Fibroblast of the aortic adventitia (primary cell): ENCODE measurements at places on chromosomes 5 and 9. TPM values are rescaled to one million over a fixed set of nuclear protein-coding genes. Genes with fewer than 3 reads are reported as not detected.
A peak's percentile ranks its signal among the peaks of the same experiment; 100 is the strongest.

MEIKIN gene
- not detected in 2 replicates for total RNA-seq

FNBP1 gene
- 44.4 and 57.9 TPM in 2 replicates for total RNA-seq

HTR1A gene
- total RNA-seq: not detected in 2 replicates

DNA sequence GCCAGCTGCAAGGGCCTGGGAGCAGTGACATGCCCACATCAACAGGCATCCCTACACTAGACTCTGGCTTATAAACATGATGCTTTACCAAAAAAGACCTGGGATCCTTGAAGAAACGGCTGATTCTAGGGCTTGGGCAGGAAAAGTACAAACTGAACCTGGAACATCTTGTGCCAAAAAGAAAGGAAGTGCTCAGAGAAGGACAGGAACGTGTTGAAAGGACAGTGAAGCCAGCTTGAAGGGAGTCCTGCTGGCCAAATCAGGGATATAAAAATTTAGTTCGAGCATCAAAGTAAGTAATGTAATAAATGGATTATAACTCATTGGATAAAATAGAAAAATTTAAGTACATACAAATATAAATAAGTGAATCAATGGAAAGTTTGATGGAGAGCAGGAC, 58.1 kb downstream of the ALDH7A1 start:
- no peak for DNase-seq

DNA sequence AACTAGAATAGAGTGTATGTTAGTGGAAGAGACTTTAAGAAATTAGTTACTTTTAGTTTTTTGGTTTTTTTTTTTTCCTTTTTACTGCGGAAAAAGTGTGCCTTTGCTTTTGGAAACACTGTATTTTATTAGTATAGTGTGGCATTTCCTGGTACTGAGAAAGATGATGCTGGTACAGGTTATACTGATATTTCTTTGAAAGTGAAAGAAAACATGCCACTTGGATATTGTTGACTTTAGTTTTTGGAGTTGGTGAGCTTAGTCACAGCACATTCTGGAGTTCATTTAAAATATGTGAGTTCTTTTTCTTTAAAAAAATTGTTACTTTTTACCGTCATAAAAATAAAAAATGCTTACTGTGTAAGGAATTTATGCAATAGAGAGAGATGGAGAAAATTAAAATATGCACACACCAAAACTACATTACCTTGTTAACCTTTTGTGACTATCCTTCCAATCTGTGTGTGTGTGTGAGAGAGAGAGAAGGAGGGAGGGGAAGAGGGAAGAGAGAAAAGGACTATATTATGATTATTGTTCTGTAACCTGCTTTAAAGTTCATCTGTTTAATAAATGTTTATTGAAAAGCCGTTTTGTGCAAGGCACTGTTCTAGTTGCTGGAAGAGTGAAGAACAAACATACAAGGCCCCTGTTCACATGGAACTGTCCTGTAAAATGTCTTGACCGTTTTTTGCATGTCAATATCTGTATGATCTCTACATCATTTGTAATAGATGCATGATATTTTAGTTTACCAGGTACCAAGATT, 1.9 kb downstream of the UGCG start:
- peak; percentile 56 for DNase-seq

DNA sequence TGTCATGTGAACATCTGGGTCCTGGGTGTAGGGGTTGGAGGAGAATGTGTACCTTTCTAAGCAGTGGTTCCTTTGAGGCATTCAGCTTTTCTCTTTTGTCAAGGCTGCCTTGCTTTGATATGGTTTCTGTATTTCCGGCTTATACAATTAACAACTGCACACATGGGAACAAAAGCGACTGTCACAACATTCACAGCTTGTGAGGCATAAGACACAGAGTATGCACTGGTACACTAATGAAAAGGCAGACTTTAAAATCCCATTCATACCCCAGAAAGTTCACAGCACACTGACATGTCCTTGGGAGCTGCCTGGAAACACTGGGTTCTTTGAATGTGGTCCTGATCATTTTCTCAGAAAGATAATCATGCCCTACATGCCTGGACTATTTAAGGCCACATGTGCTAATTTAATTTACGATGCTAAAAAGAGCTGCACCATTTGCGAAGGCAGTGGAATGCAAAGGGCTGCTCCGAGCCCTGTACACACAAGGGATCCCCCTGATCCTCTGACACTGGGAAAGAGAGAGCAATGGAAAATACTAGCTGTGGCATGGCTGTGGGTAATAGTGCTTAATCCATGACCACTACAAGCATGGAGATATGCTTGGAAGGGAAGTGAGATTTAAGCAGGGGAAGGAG, 131.8 kb downstream of the EFNA5 start:
- DNase-seq: no peak

- DNase-seq: no peak
Measured at GRCh38 chr5:175452166-175452565, 8.2 kb upstream of the DRD1 start.

- no peak for DNase-seq
Measured at GRCh38 chr5:100562821-100563220, 27.6 kb downstream of the FAM174A start.

DNA sequence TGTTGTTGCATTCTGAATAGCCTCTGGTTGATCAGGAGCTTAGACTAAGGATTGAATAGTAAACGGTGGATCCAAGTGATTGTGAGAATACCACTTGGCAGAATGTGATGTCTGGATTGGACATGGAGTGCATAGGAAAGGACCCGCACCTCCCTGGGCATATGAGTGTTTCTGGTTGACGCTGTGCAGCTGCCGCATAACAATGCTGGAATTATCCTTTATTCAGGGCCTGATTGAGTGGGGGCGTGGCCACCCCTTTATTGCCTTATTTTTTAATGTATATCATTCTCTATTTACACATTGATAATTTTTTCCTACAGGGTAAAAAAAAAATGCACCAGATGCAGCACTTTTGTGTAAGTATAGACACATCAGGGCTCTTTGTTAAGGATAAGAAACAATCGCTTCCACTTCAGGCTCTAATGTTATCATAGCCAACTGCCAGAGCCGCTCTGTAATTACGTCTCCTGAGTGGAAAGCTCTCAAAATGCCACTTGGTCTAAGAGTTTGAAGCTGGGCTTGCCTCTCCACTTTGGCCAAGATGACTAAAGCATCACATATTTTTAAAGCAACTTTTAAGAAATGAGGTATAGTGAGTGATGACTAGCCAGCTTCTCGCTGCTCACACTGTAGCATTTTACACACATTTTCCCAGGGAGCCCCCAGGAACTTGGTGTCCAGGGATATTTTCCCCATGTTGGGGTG, 5.7 kb downstream of the FGD3 start:
- peak; percentile 21 for DNase-seq
